ENCODE measurements at places on chromosomes 2 and 18.
A peak's percentile ranks its signal among the peaks of the same experiment; 100 is the strongest.

GRCh38 chr2:98252038-98252773 is 94.0 kb upstream of the CNGA3 start:
- DNase-seq = no peak

- peak; percentile 72 for DNase-seq
Measured at GRCh38 chr2:49044350-49045079, 109.8 kb downstream of the FSHR start.

GRCh38 chr18:13584825-13585224 is 141.5 kb downstream of the FAM210A start:
- no peak for DNase-seq

GRCh38 chr2:144490017-144490416 is 29.9 kb downstream of the ZEB2 start:
- no peak for DNase-seq

- no peak for DNase-seq
Measured at GRCh38 chr2:209974576-209974975, 27.9 kb upstream of the RPE start.

DNA sequence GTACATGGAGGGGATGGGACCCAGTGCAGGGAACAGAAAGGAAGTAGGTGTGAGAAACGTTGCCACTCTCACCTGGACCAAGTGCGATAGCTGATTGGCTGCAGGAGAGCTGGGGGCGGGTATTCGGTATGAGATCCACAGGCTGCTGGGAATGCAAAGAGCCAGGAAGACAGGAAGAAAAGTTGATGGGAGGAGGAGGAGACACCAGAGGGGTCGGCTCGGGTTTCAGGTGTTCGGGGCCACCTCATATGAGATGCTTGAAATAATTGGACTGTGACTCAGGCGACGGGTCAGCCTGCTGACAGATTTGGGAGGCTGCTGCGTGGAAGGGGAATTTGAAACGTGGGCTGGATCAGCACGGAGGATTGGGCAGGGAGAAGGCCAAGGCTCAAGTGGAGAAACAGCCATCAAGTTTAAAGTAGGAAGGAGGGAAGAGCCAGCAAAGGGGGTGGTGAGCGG is 65.1 kb downstream of the MRPS9 start:
- DNase-seq = no peak

DNA sequence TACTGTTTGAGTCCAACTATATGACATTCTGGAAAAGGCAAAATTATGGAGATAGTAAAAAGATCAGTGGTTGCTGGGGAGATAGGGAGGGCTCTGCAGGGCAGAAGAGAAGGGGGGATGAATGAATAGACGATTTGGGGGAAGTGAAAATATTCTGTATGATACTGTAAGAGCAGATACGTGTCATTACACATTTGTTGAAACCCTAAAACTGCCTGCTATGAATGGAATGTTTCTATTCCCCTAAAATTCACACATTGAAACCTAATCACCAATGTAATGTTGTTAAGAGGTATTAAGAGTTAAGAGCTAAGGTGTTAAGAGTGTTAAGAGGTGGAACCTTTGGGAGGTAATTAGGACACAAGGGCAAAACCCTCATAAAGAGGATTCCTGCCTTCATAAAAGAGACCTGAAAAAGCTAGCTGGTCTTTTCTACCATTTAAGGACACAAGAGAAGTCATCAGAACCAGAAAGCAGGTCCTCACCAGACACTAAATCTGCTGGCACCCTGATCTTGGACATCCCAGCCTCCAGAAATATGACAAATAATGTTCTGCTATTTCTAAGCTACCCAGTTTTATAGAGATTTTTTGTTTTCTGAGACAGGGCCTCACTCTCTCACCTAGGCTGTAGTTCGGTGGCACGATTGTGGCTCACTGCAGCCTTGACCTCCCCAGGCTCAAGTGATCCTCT is 76.2 kb downstream of the ATAD2B start:
- no peak for DNase-seq

- no peak for DNase-seq
Measured at GRCh38 chr2:203804070-203804469, 63.5 kb upstream of the CTLA4 start.

DNA sequence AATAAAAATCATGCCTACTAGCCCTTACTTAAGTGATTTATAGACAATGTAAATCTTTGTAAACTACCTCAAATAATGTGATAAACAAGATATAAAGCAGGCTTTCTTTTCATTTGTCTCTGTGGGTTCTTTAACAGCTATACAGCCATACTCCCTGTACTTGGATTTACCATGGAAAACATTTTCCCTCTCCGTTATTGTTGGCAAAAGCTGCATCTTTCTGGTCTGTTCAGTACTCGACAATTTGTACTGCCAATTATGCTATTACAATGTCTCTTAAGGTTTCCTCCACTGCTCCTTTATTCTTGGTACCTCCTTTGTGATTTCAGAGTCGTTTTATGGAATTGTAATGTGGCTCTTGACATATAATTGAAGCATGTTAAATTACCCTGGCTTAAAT is 426.3 kb upstream of the PKDCC start:
- no peak for DNase-seq

GRCh38 chr2:127423478-127423843 is 5.2 kb downstream of the PROC start:
- peak; percentile 20 for DNase-seq

GRCh38 chr2:23550553-23550952 is 165.6 kb downstream of the KLHL29 start:
- no peak for DNase-seq

DNA sequence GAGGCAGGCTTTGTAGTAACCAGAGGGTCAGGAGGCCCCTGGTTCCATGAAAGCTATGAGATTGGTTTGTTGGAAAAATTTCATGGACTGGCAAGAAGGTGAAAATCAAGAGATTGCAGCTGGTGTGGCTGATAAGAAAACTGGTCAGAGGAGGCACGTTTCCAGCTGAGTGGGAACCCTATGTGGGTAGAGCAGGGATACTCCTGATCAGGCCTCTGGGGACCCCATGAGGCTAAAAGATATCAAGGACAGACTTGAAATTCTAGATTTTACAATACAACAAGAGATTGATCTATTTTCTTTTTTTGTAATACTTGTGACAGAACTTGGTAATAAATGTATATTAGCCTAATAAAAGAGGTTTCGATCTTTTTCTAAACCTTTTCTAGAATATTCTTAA is 1615.1 kb downstream of the DPP10 start:
- no peak for DNase-seq

DNA sequence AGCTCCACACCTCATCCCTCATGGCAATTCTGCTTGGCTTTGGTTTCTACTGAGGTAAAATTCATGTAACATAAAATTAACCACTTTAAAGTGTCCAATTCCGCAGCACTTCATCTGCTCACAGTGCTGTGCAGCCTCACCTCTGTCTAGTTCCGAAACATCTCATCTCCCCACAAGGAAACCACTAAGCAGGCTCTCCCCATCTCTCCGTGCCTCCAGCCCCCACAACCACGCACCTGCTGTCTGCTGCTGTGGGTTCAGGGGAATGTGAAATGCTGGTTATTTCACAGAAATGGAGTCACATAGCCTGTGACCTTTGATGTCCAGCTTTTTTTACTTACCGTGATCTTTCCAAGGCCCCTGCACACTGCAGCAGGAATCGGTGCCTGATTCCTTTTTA is 7.7 kb upstream of the GPC1 start:
- DNase-seq = no peak

GRCh38 chr2:177618255-177619253 is 226.0 kb downstream of the AGPS start:
- DNase-seq = peak; percentile 86

GRCh38 chr18:35215026-35215425 is 25.8 kb upstream of the ZNF397 start:
- no peak for DNase-seq

DNA sequence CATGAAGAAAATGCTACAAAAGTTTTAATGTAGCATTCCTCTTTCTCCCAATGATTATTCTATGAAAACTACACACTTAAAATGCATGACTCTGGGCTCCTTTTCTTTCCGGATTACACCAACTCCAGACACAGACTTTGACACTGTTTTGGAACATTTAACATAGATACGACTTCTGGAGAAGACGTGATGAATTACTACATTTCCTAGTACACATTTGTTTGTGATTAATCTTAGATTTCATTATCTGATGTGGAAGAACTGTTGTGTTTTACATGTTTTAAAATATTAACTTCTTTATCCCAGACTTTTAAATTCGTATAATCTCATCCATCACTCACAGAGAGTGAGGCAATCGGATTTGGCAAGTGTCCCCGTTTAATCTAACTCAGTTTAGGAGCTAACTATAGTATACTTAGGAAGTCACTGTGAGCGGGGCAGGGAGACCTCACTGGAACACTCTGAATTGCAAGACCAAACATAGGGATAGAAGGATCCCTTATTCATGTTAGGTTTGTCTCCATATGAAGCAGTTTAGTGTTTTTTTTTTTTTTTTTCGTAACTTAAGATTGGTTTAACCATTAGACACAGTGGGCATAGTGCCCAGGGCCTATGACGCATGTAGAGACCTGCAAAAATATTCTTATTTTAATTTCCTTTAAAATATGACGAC is 66.7 kb downstream of the PDE1A start:
- DNase-seq = no peak

DNA sequence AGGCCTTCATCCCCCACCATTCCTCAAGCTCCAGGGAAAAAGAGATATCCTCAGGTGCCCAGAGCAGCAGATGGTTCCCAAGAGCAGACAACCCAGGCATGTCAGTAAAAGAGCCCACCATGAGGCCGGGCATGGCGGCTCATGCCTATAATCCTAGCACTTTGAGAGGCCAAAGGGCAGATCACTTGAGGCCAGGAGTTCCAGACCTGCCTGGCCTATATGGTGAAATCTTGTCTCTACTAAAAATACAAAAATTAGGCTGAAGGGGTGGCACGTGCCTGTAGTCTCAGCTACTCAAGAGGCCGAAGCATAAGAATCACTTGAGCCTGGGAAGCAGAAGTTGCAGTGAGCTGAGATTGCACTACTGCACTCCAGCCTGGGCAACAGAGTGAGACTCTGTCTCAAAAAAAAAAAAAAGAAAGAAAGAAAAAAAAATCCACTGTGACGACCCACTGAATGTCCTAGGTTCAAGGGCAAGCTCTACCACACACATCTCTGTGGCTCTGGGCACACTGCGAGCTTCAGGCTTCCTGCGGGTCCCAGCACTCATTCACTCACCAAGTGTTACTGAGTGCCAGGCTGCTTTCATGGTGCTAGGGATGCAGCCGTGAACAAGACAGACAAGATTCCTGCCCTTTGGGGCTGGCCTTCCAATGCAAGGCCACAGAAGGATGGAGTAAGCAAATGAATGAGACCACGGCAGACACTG is 6.5 kb upstream of the DUSP2 start:
- DNase-seq = no peak

DNA sequence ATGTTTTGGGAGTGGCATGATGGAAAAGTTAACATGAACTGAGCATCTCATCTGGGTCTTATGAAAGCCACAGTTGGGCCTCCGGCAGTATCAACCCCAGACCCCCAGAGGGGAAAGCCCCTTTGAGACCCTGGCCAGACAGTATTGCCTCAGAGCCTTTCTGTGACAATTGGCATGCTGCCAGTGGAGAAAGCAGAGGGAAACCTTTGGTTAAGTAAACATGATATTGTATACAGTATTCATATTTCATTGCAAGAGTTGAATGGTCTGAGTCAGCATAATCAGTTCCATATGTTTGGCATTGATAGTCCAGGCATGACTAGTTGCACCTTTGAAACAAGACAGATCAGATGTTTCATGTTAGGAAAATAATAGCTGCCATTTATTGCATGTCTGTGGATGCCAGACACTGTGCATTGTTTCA is 20.0 kb downstream of the MERTK start:
- DNase-seq = no peak

DNA sequence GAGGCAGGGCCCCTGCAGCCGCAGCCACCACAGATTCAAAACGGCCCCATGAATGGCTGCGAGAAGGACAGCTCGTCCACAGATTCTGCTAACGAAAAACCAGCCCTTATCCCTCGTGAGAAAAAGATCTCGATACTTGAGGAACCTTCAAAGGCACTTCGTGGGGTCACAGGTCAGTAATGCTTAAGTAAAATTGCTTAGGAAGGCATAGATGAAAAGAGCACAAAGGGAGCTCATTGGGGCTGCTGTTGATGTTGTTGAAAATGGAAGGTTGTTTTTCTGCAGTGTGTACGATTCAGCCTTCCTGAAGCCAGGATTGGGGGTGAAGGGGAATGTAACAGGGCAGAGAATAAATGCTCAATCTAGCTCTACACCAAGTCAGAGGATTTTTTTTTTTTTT is 90.5 kb downstream of the KCTD18 start:
- no peak for DNase-seq

DNA sequence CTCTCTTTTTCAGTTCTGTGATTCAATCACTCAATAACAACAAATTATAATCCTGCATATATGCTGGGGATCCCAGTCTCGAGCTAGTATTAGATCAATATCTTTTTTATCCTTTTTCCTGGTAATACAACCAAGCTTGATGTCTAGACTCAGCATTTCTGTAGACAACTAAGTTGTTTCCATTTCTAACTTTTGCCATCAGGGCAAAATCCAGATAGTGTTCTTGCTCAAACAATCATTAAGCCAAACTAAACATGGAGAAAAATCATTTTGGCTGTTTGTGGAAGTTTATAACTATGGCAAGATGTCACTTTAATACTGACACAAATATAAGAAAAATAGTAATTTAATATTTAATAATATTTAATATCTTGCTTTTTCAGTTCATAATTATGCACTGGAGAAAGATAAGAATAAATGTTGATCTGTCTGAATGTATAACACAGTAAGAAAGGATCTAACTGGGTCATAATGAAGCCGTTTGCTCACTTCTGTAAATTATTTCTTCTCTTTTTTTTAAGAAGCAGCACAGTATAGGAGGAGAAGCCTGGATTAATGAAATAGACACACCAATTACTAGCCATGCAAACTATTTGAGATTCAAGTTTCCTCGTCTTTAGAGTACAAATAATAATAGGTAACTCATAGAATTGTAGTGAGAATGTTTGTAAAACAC is 979.1 kb downstream of the LRP1B start:
- no peak for DNase-seq

- DNase-seq = no peak
Measured at GRCh38 chr2:199693861-199694260, 157.1 kb downstream of the FTCDNL1 start.

DNA sequence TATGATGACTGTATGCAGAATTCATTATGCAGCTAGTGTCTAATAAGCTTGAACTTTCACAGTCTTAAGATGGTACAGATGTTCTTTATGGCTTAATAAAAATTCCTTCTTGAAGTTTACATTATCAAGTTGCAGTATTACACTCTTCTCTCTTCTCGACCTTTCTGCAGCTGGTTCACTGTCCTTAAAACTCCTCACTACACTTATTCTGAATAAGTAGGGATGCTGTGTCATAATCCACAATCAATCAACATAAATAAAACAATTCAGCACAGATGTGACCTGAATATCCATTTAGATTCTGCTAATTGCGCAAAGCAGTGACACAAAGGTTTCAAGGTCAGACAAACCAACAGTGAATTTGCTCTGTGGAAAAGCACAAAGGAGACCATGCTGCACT is 356.8 kb downstream of the SUCLG1 start:
- DNase-seq = no peak

DNA sequence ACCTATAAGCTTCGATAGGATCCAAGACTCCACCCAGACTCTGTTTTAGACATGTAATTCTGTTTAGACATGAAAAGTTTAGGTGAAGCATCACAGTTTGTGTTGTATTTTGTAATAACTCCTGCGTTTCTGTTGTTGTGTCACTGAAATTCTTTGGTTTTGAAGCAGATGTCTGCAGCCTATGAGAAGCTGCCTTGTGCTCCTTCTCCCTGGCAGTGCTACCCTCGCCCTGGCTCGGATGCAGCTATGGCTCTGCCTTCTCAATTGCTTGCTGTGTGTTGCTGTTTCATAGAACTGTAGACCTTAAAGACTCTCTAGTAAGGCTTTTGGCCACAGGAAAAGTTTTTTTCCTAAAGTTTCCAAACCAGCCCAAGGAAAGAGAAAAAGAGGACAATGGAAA is 40.2 kb upstream of the ZNF638 start:
- no peak for DNase-seq

GRCh38 chr18:63997606-63998005 is 27.7 kb downstream of the SERPINB8 start:
- no peak for DNase-seq

Data from NCI-H2081 (cell line).